ENCODE measurements at places on chromosomes 5 and 9.
A peak's percentile ranks its signal among the peaks of the same experiment; 100 is the strongest.

DNA sequence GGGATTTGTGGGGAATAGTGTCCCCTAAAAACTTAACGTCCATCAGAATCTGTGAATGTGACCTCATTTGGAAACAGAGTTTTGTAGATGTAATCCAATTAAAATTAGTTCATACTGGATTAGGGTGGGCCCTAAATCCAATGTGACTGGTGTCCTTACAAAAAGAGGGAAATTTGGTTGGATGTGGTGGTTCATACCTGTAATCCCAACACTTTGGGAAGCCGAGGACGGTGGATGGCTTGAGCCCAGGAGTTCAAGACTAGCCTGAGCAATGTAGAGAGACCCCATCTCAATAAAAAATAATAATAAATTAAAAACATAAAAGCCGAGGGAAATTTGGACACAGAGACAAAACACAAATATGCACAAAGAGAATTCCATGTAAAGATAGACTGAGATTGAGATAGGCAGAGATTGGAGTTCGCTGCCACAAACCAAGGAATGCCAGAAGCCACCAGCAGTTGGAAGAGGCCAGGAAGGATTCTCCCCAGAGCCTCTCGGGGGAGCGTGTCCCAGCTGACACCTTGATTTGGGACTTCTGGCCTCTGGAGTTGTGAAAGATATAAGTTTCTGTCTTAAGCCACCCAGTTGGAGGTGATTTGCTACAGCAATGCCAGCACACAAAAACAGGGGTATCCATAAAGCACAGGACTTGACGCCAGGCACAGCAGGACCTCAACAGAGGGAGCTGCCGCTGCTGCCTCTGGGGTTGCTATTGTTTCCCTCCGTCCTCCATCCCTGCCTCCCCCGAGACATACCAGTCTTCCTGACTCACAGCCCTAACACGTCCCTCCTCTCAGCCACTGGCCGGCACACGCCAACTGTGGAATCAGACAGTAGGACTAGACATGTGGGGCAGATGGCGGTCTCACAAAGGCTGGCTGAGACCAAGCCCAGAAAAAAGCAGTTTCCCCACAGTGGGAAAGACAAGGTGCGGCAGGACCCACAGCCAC, 73.8 kb upstream of the IL17B start:
- DNase-seq = no peak

DNA sequence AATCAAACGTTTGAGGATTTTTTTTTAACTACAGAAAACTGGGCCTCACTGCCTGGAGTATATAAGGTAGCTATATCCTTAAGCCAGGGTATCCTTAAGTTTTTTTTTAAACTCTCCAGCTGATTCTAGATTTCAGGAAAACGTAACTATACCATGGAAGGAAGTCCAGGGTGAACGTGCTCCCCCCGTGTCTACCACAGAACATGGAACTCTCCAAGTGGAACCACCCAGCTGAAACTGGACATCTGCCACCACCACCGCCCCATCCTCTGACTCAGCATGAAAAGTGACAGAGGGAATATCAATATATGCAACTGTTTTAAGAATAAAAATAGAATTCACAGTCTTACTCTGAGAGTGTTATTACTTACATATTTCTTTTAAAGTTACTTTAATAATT, 61.3 kb downstream of the DROSHA start:
- no peak for DNase-seq

DNA sequence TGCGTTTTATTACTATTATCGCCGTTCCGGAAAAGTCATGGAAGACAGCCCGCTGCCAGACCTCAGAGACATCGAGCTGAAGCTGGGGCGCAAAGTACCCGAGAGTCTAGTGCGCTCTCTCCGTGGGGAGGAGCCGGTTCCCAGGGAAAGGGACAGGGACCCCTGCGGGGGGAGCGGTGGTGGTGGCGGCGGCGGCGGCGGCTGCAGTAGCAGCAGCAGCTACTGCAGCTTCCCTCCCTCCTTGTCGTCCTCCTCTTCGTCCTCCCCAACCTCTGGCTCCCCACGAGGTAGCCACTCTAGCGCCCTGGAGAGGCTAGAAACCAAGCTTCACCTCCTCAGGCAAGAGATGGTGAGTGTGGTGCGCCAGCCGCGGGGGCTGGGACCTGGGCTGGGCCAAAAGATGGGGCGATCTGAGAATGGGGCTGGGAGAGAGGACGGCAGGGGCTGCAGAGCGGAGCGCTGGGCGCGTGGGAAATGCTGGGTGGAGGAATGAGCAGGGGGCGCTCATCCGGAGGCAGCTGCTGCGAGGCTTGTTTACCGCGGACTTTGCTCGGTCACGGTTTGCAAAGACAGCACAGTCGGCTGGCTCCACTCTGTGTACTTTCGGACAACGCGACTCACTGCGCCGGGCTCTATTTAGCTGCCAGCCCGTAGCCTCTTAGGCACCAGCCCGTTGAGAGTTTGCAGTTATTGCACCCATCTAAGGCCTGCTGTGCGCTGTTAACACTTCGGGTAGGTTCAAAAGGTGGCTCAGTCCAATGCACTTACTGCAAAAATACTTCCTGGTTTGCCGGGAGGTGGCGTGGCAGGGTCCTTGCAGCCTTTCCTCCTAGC, 1.1 kb downstream of the LURAP1L start:
- DNase-seq = no peak

DNA sequence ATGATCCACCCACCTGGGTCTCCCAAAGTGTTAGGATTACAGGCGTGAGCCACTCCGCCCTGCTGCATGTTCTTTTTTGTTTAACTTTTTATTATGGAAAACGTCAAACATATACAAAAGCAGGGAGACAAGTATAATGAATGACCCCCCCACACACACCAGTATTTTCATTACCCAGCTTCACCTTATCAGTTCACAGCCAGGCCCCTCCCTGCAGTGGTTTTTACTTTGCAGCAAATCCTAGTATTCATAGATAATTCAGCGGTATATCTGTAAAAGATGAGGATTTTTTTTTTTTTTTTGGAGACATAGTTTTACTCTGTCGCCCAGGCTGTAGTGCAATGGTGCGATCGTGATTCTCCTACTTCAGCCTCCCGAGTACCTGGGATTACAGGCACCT, 2.3 kb downstream of the POMT1 start:
- no peak for DNase-seq

- DNase-seq = no peak
Measured at GRCh38 chr9:92310562-92310961, 14.6 kb downstream of the NOL8 start.

GRCh38 chr5:169637085-169637548, at the start of gene DOCK2:
DOCK2 (plus strand) TSS chr5:169637275; CDS start chr5:169637327, 52 bp downstream.
- DNase-seq = peak; percentile 46

DNA sequence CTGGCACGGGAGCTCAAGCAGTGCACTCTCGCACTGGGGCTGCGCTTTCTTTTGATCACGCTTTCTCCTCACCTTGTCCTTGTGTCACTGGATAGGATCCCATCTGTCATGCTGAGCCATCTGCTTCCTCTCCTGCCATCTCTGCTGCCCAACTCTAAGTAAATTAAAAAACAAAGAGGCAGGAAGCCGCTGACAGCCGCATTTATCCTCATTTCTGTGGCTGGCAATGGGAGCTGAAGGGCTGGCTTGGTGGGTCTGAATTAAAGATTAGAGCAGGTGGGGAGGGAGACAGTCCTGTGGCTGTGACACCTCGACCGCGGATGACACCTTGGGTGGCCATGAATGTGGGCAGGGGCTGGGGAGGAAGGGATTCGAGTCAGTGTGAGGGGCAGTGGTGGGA, 159.2 kb upstream of the ALDH1B1 start:
- DNase-seq = no peak

DNA sequence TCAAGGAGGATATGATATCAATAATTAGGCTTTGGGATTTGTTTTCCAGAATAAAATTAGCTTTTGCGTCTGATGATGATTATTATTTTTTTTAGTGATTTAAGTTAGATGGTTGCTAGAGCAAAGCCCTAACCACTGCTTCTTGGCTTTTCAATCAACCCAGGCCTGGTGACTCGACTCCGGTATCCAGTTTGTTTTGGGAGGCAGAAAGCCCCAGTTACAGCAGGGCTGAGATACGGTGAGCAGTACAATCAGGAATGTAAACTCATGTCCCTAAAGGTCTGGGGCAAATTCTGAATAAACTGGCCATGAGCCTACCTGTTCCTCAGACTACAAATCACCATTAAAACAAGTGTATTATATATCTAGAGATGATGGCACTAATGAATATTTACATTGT, 24.4 kb upstream of the CYFIP2 start:
- no peak for DNase-seq

GRCh38 chr5:177133096-177133852, at the start of gene NSD1:
NSD1 (plus strand) TSS chr5:177133773; CDS start chr5:177135104, 1,331 bp downstream.
- peak; percentile 81 for DNase-seq

GRCh38 chr9:119771341-119771740, 402.1 kb upstream of the BRINP1 start:
- no peak for DNase-seq

DNA sequence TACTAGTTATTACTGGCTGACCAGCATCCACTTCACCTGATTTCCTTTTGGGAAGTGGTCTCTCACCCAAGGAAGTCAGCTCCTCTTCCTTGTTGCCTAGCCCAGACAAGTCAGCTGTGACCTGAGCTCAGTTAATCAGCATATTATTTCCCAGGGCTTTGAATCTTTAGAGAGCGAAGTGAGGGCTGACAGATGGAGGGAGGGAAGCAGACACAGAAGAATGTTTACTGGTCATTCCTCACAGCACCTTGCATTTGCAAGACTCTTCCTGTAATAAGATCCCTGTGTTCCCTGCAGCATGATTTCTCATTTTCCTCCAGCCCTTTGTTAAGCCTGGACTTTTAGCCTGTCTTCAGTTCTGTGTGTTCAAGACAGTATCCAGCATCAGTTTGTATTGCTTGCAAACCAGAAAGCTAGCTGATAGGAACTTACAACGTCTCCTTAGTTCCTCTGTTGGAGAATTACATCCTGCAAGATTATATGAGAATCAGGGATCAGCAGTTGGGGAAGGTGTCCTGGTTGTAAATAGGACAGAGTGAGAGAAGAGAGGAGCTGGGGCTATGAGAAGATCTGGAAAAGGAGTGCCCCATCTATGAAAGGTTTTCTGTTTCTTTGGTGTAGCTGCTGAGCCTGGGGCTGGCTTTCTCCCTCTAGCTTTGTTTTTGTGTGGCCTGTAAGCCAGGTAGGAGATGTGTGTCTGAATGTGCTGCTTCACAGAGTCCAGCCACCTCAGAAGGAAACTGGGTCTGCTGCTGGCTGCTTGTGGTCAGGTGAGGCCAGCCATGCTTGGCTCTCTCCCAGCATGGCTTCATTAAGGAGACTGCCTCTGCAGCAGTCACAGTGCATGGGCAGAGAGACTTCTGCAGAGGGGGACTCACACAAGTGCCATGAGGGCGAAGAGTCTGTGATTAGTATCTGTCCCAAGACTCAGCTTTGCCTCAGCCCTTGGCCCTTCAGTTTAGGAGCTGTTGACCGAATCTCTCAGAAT, 50.3 kb downstream of the MAN2A1 start:
- DNase-seq = no peak

DNA sequence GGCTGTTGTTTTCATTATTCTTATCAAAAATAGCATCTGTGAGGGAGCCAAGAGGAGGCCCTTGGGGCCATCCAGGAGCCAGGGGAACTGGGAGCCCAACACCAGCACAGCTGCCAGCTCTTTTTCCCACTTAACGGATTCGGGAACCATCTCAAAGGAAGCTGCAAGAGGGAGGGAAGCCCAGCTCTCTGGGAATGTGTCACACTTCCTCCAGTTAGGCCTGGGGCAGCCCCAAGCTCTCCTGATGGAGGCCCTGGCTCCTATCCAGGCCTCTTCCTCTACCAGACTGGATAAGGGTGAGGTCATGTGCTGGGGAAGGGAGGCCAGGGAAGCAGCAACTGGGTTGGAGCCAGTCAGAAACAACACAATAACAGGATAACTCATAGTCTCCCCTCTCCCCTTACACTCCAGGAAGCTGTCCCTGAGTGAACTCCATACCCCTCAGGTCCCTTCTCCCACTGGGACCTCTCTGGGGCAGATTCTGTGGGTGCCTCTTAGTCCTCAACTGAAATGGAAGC, 12.7 kb downstream of the CSF2 start:
- no peak for DNase-seq

DNA sequence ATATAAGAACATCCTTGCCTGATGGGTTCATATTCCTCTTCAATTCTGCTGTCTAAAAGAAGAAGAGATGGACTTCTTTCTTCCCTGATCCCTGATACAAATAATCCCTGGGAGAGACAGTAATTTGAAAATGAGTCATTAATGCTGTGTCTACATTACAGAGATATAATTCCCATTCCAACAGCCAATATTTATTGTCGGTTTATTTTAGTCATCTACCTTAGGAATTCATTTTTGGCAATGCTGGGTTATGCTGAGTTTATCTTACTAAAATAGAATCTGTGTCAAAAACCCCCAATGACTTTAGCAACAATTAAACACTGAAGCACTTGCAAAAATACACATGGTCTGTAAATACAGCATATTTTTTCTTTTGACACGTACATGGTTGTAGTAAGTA, 23.9 kb downstream of the ZNF474 start:
- no peak for DNase-seq

DNA sequence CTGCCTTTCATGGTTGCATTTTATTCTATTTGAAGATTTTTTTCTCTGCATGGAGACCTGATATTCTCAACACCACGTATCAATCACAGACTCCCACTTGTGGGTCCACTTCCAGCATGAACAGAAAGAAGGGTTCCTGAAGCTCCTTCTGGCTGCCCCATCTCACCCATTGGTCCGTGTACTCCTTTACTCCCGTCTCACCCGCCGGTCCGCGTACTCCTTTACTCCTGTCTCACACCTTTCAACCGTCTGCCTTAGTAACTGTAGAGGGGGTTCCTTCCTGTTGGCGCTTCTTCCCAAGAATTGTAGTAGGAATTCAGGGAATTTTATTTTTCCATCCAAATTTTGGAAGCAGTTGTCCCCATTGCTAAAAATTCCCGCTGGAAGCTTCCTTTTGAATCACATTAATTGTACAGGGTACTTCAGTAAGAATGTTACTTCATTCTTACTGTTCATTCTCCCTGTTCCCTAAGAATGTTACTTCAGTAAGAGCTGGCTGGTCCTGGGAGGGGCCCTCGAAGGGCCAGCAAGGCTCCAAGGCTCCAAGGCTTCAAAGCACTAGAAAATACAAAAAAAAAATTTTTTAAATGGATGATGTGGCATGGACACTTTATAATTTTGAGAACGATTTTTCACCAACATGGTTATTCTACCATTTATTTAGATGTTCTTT, 3.9 kb upstream of the LPCAT1 start:
- DNase-seq = no peak

- no peak for DNase-seq
Measured at GRCh38 chr9:116471093-116471906, 215.8 kb upstream of the TRIM32 start.

DNA sequence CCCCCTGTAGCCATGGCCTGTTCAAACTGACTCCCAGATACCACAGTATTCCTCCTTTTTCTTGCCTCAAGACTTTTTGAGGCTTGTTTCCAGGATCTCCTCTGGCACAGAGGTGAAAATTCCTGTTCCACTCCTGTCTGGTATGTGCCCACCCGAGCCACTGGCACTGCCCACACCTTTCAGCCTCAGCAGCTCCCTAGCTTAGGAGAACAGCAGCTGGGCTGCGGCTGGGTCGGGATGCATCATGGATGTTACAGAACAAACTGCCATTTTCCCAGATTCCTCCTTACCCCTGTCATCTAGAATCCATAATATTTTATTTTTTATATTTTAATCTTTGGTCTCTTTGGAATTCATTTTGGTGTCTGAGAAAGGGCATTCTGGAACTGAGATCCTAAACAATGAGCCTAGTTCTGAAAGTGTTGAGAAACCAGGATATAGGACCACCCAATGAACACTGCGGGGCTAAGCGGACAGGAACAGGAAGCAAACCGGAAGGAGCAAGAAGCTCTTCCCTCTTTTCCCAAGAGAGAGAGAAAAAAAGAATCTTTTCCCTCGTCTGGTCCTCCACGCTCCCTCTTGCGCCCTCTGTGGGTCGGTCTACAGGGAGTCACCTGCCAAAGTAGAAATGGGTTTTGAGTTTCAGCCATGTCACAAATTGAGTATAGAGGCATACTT, 12.5 kb downstream of the OR2S2 start:
- DNase-seq = peak; percentile 17

GRCh38 chr9:134240361-134240760, 76.0 kb upstream of the RNU6ATAC start:
- no peak for DNase-seq

Measured in stimulated activated CD4-positive, alpha-beta T cell treated with anti-CD3 and anti-CD28 coated beads, Interleukin-15, amount 100 ng/mL, for 1 hour (primary cell).